Pulmonary artery endothelial cell (primary cell): ENCODE measurements at places on chromosomes 7 and 10. TPM values are rescaled to one million over a fixed set of nuclear protein-coding genes. Genes with fewer than 3 reads are reported as not detected.

GRCh38 chr7:107951172-107951787 is 51.7 kb downstream of the LAMB1 start:
- DNase-seq, result no peak

DNA sequence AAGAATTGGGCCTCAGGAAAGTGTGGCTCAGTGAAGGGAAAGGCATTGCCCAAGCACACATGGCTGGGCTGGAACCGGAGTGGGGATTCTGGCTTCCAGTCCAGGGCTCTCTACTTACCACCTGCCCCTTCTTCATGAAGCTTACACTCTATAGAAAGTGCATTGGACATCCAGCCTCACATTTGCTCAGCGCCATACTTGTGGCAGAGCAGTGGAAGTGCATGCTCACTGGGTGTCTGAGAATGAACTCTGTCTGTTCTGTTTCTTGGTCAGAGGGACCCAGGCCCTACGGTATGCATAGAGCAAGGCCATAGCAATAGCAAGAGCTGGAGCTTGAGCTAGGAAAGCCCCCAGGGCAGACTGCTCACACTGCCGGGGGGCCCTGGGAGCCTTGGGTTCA is 1253.5 kb downstream of the TYW1 start:
- no peak for DNase-seq

- no peak for DNase-seq
Observed at GRCh38 chr10:120600871-120601649, 144.0 kb downstream of the PLPP4 start.

DNA sequence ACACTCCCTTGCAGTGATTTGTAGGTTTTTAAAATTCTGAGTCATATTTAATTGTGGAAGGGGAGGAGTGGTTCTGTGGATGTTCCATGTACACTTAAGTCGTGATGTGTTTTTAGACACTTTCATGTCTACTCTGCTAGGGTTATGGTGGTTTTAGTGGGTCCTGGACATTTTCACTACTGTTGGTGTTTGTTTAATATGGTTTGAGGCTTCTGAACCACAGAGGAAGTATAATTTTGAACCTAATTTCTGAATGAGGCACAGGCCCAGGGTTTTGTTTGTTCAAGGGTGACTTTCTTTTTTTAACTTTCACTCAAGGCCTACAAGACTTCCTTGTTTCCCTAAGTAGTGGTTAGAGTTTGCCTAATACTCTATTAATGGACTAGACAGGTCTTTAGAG is 13.3 kb downstream of the SLC26A5 start:
- DNase-seq, result no peak

DNA sequence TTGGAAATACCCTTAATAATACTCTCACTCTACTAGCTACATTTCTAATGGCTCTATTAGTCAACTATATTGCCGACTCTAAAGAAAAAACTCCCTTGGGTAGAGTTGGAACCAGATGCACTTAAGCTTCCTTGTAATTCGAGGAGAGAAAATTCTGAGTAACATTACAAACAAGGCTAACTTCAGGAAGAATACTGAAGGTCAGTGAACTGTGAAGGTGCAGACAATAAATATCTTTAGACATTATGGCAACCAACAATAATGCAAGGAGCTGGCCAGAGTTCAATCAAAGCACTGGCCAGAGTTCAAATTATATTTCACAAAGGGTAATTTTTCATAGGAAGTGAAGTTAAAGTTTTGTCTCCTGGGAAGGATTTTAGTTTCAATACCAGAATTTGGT is 40.7 kb upstream of the MRLN start:
- no peak for DNase-seq

DNA sequence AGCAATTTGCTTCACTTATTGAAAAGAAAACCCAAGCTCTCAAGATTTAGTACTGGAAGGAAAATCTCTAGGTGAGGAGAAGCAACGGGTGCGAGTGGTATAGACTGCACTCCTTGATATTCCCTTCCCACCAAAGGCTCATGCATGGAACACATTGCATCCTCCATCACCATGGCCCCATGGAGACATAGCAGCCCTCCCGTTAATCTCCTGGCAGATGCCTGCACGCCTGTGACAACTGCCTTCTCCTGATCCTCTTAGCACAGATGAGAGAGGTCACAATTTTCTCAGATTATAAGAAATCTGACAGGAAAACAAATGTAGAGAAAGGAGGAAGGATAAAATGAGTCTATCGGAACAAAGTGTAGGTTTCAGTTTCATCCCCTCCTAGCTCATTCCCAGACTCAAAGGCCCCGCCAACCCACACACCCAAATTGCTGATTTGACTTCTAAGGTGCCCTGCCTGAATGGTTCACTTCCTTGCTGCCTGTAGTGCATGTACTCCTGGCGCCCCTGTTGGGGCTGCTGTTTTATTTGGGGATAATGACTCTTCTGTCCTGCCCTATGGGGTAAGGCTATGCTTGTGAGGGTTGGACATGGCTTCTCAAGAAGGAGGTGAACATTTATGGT is 50.0 kb downstream of the PLXNA4 start:
- no peak for DNase-seq

DNA sequence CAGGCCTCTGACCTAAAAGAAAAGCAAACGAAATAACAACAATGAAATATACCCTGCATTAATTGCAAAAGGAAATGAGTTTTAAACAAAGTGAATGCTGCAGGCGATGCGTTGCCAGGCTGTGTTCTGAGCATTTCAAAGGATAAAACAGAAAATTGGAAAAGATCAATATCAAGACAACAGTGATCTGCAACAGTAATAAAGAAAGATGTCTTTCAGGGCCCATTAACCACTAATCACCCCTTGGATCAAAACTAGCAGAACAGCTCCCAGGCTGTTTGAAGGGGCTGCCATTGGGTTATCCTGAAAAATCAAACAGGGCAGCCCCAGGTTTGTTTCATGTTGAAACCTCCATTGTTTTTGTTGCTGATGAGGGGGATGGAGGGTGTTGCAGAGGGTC is 219.2 kb downstream of the FGFR2 start:
- no peak for DNase-seq

- DNase-seq, result no peak
Observed at GRCh38 chr7:139572071-139572470, 48.6 kb downstream of the CLEC2L start.

DNA sequence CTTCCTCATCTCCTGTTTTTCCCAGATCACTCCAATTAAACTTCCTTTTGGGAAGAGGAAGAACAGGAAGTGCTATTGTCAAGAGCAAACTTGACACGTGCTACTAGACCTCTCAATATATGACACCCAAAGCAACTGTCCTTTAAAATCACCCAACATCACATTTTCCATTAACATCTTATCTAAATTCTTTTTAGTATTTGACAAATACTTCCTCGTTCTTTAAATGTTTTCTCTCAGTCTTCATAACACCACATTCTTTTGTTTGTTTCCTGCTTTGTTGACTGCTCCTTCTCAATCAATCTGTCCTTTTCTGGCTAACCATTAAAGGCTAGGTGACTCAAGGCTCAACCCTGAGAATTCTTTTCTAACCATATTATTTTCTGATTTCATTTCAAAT is 7.1 kb upstream of the TFPI2 start:
- DNase-seq, result no peak

- no peak for DNase-seq
Observed at GRCh38 chr10:103103989-103104388, 89.1 kb downstream of the NT5C2 start.

DNA sequence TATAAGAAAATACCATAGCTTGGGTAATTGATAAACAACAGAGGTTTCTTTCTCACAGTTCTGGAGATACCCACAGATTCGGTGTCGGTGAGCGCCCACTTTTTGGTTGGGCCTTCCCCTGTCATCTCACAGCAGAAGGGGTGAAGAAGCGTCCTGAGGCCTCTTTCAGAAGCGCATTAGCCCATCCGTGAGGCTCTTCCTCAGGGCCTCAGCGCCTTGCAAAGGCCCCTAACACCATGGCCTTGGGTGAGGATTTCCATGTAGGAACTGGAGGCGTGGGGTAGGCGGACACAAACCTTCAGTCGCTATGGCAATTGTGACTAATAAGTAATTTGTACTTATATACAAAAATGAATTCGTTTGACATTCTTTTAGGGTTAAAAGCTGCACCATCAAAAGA is 316.0 kb downstream of the PTPRN2 start:
- no peak for DNase-seq

The FOXI2 gene
- total RNA-seq, result not detected in 2 replicates

The TRIM4 gene
- total RNA-seq, result 14.0 and 17.4 TPM in 2 replicates

The LBX1 gene
- total RNA-seq, result not detected in 2 replicates

The MICALL2 gene
- 11.0 and 12.9 TPM in 2 replicates for total RNA-seq

The CCL24 gene
- total RNA-seq, result not detected in 2 replicates
